ENCODE measurements at places on chromosomes 5 and 9. TPM values are rescaled to one million over a fixed set of nuclear protein-coding genes. Genes with fewer than 3 reads are reported as not detected.

Gene ZDHHC21
- total RNA-seq = 15.2 TPM

Gene RGS14
- total RNA-seq = 15.9 TPM

Gene GABBR2
- total RNA-seq = 116 TPM

DNA sequence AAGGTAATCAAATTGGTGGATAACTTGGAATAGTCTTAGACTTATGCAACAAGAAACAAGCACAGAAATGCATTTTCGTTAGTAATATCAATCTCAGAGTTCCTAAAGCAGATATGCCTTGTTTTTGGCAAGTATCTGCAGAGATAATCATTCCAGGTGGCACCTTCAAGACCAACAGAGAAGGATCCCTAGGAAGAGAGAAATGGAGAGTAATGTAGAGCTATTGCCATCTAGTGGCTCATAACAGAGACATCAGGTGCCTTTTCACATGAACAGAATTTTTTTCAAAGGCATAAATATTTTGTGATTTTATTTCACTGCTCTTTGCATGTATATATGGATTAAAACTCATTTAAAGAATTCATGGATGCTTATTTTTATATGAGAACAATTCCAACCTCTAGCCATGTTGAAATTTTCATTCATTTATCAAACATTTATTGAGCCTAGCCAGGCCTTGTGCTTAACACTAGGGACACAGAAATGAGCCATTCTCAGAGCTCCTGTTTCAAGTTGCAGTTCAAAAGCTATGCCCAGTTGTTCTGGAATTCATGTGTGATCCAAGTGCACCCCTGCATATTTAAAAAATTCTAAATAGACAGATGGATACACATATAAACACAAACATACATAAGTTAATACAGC is 117.5 kb upstream of the OR13F1 start:
- no peak for DNase-seq

- no peak for DNase-seq
These were observed 21.4 kb downstream of the TMEM245 start for GRCh38 chr9:109098171-109098959.

GRCh38 chr5:72356361-72356760 is 36.2 kb downstream of the PTCD2 start:
- DNase-seq = no peak

- no peak for DNase-seq
These were observed 1.9 kb upstream of the GPR107 start for GRCh38 chr9:130051855-130052254.

GRCh38 chr5:143101725-143102386 is 301.6 kb downstream of the NR3C1 start:
- no peak for DNase-seq

DNA sequence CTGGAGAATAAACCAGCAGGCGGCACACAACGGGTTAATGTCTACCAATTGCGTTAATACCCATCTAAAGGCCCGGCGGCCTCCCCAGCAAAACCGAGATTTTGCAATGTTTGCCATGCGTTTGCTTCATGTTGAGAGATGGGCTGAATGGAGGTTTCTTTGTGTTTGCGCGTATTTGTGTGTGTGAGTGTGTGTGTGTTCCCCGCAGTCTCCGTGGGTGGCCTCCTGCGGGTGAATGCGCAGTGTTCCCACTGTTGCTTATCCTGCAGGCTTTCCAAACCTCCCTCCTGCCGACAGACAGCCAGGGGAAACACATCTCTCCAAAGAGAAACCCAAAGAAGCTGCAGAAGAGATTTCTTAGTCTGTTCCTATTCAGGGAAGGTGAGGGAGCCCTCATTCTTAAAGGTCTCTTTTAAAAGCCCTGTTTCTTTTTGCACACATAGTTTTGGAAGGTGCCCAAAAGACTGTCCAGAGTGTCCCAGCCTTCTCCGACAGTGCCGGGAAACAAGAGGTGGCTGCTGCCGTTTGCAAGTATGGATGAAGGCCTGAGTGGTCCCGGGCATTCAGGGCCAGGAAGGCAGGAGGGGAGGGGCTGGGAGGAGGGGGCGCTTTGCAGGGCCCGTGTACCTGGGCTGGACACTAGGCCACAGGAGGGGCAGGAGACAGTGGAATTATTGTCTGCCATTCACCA is 103.8 kb upstream of the ERCC6L2 start:
- no peak for DNase-seq

GRCh38 chr5:140181525-140181924 is 6.5 kb downstream of the CYSTM1 start:
- DNase-seq = no peak

GRCh38 chr9:101836021-101836420 is 97.6 kb upstream of the GRIN3A start:
- DNase-seq = no peak

All from glutamatergic neuron (in vitro differentiated cells).